ENCODE measurements at places on chromosomes 5 and 9. TPM values are rescaled to one million over a fixed set of nuclear protein-coding genes. Genes with fewer than 3 reads are reported as not detected.

Gene CRHBP
- polyA plus RNA-seq = 25.7 TPM

Gene SELENOP
- polyA plus RNA-seq = 567 TPM

DNA sequence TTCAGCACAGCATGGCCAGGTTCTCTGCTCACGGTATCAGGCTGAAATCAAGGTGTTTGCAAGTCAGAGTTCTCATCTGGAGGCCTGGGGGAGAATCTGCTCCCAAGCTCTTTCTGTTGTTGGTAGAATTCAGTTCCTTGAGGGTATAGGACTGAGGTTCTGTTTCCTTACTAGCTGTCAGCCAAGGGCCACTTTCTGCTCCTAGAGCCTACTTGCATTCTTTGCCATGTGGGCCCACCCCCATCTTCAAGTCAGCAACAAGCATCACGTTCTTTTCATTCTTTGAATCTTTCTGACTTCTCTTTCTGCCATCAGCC lies 7.4 kb upstream of the CDC42SE2 start:
- no peak for DNase-seq

GRCh38 chr9:94867842-94868312 lies 141.4 kb downstream of the AOPEP start:
- DNase-seq = no peak

DNA sequence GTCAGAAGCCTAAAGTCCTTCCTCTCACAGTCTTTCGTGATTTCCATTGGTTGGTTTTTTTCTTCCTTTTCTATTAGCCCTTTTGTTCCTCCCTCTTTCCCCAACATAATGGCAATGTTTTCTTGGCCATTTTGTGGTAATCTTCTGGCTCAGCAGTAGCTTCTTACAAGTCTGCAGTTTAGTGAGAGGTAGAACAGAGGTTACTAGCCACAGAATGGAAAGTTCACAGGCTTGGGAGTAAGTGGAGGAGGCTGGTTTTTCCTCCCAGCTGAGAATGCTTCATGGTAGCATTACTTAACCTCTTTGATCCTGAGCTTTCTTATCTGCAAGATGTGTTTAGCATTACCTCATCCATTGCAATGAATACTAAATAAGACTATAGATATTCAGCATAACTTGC lies 346.9 kb downstream of the NFIB start:
- no peak for DNase-seq

- DNase-seq = no peak
These were observed 443.1 kb upstream of the ZNF462 start for GRCh38 chr9:106419829-106420228.

Data from left renal cortex interstitium (tissue), 4 donors.